ENCODE measurements at places on chromosomes 13 and 19.

GRCh38 chr13:95605448-95606125 lies 38.9 kb downstream of the DZIP1 start:
- H3K36me3 ChIP-seq = peaks cover 38% of the 10 kb centered on the region
- no peaks in the 10 kb centered on the region for H3K27me3 ChIP-seq
- no peak overlapping the region for H3K4me3 ChIP-seq
- no peak overlapping the region for H3K27ac ChIP-seq
- no peak for DNase-seq
- no peaks in the 10 kb centered on the region for H3K4me1 ChIP-seq

DNA sequence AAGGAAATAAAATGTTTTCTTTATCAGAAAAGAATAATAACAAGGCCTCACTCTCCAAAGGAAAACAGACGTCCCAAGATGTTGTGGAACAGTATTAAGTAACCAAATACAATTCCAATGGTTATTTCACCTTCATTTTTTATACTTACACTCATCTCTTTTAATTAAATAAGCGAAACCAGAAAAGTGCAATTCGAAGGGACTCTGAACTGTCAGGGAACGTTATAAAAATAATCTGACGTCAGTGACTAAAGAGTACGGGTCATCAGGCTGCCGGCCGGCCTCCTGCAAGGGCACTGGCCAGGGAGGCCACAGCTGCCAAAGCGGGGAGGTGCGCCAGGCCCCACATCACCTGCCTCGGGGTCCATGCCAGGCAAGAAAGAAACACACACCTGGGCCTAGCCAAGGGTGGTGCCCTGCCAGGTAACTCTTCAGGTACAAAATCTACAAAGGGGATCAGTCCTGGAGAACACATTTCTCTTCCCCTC lies 61.2 kb downstream of the CDADC1 start:
- peak overlapping the region; percentile 68 for H3K27ac ChIP-seq
- no peak overlapping the region for H3K4me3 ChIP-seq
- no peak for DNase-seq
- no peaks in the 10 kb centered on the region for H3K36me3 ChIP-seq

DNA sequence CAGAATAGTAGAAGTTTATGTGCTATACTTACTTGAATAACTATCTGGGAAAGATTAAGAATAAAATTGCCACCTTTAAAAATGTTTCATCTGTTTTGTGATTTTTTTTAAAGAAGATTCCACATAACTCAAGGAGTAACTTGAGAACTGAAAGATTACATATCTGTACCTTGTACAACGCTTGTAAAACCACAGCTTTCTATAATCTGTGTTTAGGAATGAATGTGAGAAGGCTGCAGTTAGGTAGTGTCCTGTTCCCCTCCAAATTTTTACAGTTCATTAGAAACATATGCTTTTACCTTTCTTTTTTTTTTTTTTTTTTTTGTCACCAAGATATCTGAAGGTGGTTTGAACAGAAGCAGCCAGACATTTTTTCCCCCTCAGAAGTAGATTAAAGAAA lies 312.8 kb upstream of the GPC6 start:
- DNase-seq = no peak
- H3K36me3 ChIP-seq = no peaks in the 10 kb centered on the region
- no peaks in the 10 kb centered on the region for H3K4me1 ChIP-seq
- H3K27me3 ChIP-seq = 0 out of 2 replicates have a peak, but pooled peaks cover 4% of the 10 kb centered on the region
- H3K4me3 ChIP-seq = no peak overlapping the region

DNA sequence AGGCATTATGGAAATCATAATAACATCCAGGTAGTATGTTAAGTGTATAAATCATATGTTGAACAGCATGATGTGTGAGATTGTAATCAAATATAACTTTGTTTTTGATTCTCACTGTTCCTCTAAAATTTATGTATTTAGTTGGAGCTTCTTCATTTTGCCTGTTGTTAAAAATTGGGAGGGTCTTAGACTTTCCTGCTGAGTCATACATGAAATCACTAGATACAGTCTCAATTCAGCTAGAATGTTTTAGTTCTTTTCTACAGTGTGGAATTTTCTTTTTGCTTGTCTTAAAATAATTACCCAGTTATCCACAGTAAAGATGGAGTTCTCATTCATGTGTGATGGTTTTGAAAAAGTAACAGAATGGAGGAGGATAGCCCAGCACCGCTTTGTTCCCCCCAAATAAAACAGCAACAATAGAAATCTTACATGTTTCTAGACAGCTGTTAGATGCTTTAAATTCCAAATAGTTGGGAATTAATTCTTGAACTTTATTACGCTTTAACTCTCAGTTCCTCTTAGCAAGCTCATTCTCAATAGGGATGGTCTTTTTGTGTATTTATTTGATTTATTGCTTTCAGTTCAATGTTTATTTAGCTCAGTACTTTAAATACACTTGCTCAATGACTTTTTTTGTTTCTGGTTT lies 109.5 kb downstream of the PDS5B start:
- H3K27me3 ChIP-seq = no peaks in the 10 kb centered on the region
- H3K27ac ChIP-seq = no peak overlapping the region
- H3K36me3 ChIP-seq = peaks cover 7% of the 10 kb centered on the region
- no peak for DNase-seq
- H3K4me1 ChIP-seq = no peaks in the 10 kb centered on the region

DNA sequence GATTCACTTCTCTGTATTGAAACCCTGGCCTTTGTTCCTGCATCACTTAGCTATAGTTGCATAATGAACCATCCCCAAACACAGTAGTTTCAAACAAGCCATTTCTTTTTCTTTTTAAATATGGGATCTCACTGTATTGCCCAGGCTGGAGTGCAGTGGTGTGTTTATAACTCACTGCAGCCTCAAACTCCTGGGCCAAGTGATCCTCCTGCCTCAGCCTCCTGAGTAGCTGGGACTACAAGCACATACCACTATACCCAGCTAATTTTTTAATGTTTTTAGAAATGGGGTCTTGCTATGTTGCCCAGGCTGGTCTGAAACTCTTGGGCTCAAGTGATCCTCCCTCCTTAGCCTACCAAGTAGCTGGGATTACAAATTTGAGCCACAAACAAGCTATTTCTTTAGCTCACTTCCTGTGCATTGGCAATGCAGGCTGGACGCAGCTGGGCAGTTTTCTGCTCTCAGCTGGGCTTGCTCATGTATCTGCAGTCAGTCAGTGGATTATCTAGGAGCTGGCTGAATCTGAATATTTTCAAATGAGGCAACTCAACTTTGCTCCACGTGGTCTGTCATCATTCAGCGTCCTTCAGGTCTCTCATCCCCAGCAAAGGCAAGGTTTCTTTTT lies 49.5 kb upstream of the SIN3B start:
- DNase-seq = no peak
- H3K4me1 ChIP-seq = no peaks in the 10 kb centered on the region

GRCh38 chr19:3506384-3507340 lies 551 bp downstream of the FZR1 start:
- peaks cover 46% of the 10 kb centered on the region for H3K36me3 ChIP-seq
- H3K4me1 ChIP-seq = peaks cover 36% of the 10 kb centered on the region
- H3K27ac ChIP-seq = peak overlapping the region; percentile 61
- DNase-seq = no peak

GRCh38 chr19:57949702-57950101 lies 2.2 kb upstream of the ZNF256 start:
- no peaks in the 10 kb centered on the region for H3K36me3 ChIP-seq
- no peaks in the 10 kb centered on the region for H3K4me1 ChIP-seq
- no peaks in the 10 kb centered on the region for H3K27me3 ChIP-seq
- DNase-seq = no peak

- H3K36me3 ChIP-seq = no peaks in the 10 kb centered on the region
- no peak overlapping the region for H3K4me3 ChIP-seq
Observed at GRCh38 chr13:90738881-90739280, 608.6 kb upstream of the MIR17HG start.

DNA sequence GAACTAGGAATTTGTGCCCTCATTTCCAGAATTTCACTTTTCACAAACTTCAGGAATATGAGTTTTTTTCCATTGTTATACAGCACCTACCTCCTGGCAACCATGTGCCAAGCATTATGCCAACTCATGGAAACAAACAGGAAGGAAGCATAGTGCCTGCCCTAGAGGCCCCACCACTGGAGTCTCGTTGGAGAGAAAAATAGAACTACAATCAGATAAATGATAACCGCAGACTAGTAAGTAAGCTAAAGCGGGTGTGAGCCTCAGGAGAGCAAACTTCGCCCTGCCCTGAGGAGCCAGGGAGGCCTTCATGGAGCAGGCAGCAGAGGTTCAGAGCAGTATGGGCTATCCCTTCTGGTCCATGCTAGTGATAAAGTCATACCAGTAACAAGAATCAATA lies 75.9 kb downstream of the FRY start:
- no peak overlapping the region for H3K4me3 ChIP-seq
- H3K4me1 ChIP-seq = no peaks in the 10 kb centered on the region
- no peak for DNase-seq

DNA sequence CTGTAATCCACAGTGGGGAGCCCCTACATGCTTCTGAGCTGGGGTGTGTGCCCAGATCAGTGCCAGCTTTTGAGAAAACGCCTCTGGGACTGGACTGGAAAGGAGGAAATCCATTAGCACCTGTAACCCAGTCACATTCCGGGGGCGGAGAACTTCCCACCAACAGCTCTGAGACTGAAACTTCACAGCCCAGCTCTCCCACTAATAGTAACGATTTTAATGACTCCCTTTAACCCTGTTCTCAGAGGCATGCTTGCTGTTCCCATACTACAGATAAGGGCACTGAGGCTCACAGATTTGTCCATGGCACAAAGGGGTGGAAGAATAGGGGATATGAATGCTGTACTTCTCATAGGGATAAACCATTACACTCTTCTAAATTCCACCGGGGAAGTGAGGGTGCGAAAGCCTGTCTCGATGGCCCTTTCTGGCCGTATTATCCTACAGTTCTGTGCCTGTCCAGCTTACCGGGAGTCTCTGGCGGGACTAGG lies 851 bp downstream of the FBXO46 start:
- H3K4me3 ChIP-seq = peak overlapping the region; percentile 56
- no peaks in the 10 kb centered on the region for H3K27me3 ChIP-seq
- peaks cover 14% of the 10 kb centered on the region for H3K4me1 ChIP-seq
- H3K27ac ChIP-seq = peak overlapping the region; percentile 13

DNA sequence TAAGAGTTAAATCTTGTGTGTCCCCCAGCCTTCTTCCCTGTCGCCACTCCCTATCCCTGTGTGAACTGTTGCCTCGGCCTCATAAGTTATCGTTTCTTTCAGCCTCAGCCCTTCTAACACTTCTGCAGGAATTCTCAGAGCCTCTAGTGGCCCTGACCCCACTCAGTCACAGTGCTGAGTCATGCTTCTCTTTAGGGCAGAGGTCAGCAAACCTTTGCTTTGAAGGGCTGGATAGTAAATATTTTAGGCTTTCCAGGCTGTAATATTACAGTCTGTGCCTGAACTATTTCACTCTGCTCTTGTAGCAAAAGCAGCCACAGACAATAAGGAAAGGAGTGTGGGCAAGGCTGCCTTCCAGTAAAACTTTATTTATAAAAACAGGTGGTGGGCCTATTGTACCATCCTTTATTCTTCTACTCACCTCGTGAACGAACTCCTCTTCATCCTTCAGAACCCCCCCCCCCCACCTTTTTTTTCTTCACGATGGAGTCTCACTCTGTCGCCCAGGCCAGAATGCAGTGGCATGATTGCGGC lies 22.1 kb downstream of the MYO9B start:
- H3K4me3 ChIP-seq = no peak overlapping the region
- no peak for DNase-seq
- H3K4me1 ChIP-seq = peaks cover 16% of the 10 kb centered on the region
- H3K27ac ChIP-seq = peak overlapping the region; percentile 49
- no peaks in the 10 kb centered on the region for H3K27me3 ChIP-seq

DNA sequence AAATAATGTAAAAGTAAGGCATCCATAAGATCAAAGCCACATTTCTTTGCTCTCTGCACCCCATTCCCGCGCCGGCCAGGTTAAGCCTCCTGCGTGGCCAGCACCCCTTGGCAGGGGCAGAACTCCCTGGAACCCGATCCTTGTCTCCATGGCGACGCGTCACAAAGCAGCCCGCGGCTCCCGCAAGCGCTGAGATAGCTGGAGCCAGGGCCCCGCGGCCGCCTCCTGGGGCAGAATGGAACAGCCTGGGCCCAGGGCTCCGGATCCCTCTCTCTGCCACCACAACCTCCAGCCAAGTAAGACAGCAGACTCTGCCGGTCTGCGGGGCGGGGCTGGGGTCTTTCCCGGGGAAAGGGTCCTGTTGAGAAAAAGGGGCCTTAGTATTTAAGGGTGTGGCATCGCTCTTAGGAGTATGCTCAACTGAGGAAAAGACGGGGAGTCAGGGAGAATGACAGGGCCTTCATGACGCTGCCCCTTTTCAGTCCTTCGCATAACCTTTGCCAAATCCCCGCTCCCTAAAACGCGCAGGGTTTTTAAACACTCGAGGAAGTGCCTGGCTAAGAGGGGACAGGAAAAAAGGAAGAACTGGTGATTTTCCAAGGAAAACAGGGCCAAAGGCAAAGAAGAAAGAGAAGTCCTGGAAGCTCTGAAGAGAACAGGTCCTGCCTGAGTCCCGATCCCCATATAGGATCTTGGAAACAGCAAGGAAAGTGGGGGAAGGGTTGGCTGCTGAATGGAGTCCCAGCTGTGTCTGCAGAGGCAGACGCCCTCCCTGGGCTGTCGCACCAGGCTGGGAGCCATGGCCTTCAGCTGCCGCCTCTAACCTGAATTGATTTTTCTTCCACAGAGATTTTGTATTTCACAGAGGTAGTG lies at the start of gene TEX26:
Gene TEX26, plus strand, starts transcription at position 176 of the 873 bp plus-strand sequence. Its CDS starts 60 bp downstream, at position 236.
- DNase-seq = no peak
- no peak within 1 kb of the TSS for H3K4me3 ChIP-seq
- H3K27ac ChIP-seq = no peak within 1 kb of the TSS
- H3K4me1 ChIP-seq = no peaks in the 10 kb centered on the region
- H3K27me3 ChIP-seq = no peaks in the 10 kb centered on the region

DNA sequence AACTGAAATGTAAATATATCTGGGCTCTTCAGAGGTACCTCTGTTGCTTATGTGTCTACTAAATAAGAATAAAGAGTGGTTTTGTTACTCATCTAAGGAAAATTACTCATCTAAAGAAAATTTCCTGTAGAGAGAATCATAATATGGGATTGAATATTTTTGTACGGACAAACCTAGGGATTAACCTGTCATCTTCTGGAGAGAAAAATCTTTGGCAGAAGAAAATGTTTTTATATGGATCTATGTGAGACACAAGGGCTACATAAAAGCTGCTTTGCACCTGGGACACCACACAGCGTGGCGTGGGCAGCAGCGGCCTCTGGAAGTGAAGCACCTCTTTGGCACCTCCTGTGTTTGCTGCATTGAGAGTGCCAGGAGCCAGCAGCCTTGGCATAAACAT lies 242.9 kb upstream of the DACH1 start:
- no peaks in the 10 kb centered on the region for H3K4me1 ChIP-seq
- no peak overlapping the region for H3K4me3 ChIP-seq
- H3K27me3 ChIP-seq = no peaks in the 10 kb centered on the region

DNA sequence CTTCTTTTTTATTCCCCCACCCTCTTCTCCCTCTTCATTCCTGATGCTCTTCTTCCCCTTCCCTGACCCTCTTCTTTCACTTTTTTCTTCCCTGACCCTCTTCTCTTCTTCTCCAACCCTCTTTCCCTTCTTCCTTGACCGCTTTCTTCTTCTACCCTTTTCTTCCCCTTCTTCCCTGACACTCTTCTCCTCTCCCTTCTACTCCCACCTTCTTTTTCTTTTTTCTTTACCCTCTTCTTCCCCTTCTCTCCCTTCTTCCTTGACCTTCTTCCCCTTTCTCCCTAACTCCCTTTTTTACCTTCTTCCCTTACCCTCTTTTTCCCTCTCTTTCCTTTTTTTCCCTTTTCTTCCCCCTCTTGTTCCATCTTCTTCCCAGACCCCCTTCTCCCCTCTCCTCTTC lies 931.3 kb downstream of the UQCRFS1 start:
- DNase-seq = no peak
- H3K27me3 ChIP-seq = no peaks in the 10 kb centered on the region
- H3K36me3 ChIP-seq = no peaks in the 10 kb centered on the region
- no peak overlapping the region for H3K27ac ChIP-seq
